MCF 10A (cell line): ENCODE measurements at places on chromosomes 4 and X. TPM values are rescaled to one million over a fixed set of nuclear protein-coding genes. Genes with fewer than 3 reads are reported as not detected.

GRCh38 chr4:128675083-128675482 lies 134.4 kb upstream of the JADE1 start:
- no peak for DNase-seq

DNA sequence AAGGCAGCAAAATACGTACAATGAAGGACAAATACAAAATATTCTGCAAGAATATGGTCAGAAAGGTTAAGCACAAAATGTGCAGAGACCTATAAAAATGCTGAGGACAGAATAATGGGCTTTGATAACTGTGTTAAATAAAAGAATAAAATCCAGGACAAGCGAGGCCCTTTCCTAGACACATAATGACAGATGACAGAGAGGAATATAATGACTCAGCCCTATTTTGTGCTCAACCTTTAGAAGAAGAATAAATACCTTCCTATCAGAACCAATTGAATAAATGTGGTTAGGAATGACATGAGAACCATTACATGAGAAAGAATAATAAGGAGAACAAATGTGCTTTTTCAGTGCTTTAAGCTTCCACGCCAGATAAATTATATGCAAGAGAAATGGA lies 178.0 kb downstream of the TEX13C start:
- no peak for DNase-seq

GRCh38 chrX:66071126-66071525 lies 31.2 kb upstream of the VSIG4 start:
- DNase-seq, result no peak

DNA sequence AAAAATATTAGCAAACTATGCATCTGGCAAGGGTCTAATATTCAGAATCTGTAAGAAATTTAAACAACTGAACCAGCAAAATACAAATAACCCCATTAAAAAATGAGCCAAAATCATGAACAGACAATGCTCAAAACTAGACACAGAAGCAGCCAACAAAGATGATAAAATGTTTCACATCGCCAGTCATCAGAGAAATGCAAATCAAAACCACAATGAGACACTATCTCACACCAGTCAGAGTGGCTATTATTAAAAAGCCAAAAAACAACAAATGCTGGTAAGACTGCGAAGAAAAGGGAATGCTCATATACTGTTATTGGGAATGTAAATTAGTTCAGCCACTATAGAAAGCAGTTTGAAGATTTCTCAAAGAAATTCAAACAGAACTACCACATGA lies 201.3 kb upstream of the CPEB2 start:
- DNase-seq, result no peak

DCAF12L1 gene
- not detected in 2 replicates for total RNA-seq

CDX4 gene
- not detected in 2 replicates for total RNA-seq

F8A2 gene
- not detected in 2 replicates for total RNA-seq

UTP3 gene
- total RNA-seq, result 45.4 and 47.5 TPM in 2 replicates
